ENCODE measurements at places on chromosomes 3 and 15.

DNA sequence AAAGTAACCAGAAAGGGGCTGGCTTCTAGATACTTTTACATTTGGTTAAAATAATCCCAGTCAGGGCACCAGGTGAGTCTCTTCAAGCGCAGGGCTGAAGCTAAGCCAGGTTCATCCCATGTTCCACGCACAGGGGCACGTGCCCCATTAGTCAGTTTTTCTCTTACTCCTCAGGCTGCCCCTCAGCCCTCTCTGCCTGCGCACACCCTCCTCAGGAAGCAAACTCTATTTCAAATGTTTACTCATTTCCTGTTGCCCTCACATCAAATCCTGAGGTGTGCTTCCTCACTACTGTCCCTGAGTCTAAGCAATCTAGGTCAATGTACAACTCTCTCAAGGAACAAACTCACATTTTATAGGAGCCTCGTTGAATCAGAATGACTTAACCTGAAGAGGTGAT is 48.5 kb downstream of the THBS1 start:
- DNase-seq, result peak; percentile 21

DNA sequence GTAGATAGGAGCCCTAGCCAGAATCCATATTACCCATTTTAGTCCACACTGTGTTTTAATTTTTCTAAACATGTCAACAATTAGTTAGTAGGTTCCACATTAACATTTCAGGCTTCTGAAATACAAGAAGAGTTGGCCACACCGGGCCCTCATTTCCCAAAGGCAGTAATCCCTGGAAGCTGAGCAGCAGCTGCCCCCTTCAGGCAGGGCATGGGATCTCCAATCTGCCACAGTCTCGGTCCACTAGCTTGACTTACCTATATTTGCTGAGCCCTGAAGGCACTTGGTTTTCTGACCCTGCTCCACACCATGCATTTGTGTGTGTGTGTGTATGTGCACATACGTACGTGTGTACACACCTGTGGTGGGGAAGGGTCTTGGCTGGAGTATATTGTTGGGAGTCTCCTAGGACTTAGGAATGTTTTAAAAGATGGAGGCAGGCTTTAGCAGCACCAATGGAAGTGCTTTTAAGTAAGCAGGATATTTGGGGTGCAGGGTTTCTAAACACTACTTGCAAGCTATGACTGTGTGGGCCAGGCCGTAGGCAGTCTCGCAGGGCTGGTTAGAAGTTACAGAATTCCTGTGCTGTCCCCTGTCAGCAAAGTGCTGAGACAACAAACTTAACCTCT is 71.2 kb upstream of the SOX14 start:
- DNase-seq, result no peak

GRCh38 chr15:59360896-59361295 is 11.8 kb downstream of the MYO1E start:
- no peak for DNase-seq

DNA sequence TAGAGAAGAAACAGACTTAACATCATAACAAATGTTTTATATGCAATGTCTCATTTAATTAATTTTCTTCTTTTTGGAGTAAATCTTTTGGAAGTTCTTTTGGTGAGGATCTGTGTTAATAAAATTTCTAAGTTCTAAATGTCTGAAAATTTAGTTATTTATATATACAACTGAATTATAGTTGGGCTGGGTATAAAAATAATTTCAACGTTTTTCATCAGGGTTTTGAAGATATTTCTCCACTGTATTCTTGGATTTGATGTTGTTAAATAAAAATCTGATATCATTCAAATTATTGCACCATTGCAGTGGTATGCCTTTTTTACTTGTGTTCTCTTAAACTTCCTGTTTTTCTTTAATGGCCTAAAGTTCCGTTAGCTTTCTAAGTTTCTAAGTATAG is 26.9 kb upstream of the SOX14 start:
- no peak for DNase-seq

DNA sequence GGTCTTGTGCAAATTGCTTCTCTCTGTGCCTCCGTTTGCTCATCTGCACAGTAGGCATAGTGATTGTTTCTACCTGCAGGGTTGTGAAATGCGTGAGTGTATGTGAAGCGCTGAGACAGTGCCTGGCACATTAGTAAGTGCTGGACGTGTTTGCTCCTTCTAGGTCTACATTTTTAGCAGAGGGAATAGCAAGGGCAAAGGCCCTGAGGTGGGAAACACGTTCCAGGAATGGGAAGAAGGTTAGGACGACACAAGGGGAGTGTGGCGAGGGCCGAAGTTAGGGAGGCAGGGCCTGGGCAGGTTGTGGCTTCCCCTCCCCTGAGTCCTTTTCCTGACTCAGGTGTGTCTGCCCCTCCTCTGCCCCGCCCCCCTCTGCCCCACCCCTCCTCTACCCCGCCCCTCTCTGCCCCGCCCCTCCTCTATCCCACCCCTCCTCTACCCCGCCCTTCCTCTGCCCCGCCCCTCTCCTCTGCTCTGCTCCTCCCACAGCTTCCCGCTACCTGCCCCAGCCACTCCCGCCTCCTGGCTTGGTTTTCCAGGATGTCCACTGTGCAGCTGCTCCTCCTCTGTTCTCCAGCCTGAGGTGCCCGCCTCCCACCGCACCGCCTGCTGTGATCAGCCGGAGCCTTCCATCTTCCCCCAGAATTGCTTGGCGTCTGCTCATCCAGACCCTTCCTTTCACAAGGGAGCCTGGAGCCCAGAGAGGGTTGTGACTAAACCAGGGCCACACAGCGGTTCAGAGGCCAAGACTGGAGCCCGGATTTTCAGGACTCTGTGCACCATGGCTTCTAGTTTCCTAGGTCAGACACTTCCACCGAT is 31.1 kb upstream of the SMAD6 start:
- DNase-seq, result no peak

DNA sequence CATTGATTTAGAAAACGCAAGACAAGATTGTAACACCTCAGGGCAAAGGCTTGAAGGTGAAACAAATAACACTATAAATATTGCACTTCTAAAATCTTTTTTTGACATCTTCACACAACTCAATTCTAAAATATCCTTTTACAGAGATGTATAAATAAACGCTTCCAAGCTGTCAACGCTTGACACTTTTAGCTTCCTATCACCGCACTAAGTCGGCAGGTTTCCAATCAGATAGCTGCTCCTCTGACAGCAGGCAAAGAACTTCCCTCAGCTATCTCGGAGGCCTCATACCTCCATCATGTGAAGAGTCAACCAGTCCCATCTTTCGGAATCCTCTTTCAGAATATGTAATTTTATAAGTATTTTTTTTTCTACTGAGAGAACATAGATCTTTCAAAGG is 71.0 kb downstream of the PCOLCE2 start:
- no peak for DNase-seq

DNA sequence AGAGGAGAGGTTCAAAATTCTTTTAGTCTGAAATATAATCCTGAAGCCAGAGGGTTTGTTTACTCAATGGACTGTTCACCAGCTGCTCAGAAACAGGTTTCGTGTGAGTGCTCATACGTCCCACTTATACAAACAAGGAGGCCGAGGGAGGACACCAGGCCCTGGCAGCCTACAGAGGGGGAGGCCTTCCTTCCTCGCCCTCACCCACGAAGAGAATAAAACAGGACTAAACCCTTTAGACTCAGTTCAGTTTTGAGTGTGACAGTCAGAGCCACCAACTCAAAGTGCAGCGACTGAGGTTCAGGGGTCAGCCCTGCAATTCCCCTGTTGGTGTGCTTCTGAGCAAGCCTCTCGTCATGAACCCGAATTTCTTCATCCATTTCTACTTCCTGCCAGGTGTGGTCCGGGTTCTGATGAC is 17.3 kb downstream of the FAM174B start:
- no peak for DNase-seq

DNA sequence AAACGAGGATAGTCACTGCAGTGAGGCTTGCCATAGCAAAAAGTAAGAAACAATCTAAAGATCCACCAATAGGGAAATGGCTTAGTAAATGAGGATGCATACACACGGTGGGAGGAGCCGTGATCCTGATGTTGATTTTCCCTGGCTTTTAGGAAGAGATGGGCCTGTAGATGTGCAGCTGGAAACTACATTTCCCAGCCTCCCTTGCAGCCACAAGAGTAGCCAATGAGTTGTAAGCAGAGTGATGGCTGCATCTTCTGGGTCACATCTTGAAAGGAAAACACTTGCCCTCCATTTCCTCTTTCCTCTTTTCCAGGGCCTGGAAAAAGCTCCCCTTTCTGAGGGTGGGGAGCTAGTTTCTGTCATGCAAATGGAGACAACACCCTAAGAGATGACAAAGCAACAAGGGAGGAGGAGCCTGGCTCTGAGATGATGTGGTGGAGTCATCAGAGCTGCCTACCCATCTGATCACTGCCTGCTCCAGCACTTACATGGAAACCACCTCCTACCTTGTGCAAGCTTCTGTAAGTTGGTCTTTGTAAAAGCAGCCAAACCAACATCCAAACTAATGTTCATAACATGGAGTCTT is 139.1 kb downstream of the TLE3 start:
- DNase-seq, result no peak

- DNase-seq, result no peak
Measured at GRCh38 chr3:114379266-114379665, 85.4 kb downstream of the TIGIT start.

DNA sequence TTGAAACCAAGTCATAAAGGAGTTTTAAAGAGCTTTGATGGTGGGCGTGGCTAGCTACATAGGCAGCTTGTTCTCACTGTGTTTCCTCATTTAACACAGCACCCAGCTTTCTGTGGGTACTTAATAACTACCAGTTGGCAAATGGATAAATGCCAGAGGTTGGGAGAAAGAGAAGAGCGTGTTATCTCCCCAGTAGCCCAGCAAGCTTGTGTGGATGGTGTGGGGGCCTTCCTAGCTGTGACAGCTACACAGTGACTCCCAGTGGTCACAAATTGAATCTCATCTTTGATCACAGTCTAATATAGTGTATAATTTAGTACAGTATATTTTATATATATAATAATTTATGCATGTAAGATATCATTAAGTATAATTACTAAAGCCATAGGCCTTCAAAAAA is 984.1 kb downstream of the EPHA3 start:
- no peak for DNase-seq

DNA sequence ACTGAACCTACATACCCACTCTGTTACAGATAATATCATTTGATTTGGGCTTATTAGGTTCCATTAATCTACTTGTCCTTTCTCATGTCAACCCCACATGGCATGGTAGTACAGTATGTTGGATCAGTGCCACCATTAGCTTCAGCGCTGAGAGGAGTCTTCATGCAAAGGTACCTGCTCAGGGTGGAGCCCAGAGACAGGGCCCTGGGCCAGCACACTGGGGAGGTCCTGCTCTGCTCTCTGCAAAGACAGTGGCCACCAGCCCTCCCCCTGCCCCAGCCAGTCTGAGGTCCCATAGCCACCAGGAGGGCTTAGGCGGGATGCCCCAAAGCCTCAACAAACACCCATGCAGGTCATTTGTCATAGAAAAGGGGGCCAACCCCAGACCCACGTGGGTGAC is 71.0 kb downstream of the ATP10A start:
- no peak for DNase-seq

GRCh38 chr3:150216866-150217600 is 191.1 kb upstream of the TSC22D2 start:
- DNase-seq, result no peak

DNA sequence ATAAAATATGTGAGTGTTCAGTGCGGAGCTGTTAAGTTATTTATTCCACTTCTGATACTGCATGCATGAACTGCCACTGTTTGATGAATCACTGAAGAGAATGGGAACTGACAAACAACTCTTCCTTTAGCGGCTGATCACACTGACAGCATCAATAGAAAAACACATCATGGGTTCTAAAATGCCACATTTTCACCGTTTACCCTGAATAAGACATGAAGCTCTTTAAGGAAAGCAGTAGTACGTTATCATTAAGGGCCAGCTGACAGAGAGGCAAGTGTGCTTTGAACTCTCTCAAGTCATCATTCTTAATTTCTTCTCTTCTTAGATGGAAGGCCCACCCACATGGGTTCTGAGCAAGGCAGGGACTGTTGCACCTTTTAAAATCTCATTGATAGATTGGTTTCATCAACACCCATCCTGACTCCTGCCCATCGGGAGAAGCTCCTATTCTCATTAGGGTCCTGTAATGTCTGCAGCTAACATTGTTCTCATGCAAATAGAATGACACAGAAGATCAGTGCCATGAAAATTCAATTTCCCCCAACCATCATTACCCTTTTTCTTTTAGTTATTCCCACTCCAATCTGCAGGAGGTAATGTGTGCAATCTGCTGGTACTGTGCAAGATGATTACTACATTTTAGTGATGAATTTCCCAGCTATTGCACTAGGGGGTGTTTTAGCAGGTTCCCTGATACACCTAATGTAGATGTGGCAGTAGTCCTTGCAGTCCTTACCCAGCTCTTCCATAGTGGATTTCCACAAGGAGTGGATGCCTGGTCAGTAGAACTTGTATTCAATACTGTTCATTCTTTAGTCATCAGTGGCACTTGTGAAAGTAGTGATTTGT is 119.1 kb downstream of the ROBO2 start:
- DNase-seq, result no peak

- no peak for DNase-seq
Measured at GRCh38 chr3:106570426-106570825, 701.6 kb upstream of the CBLB start.

Data from stimulated activated CD4-positive, alpha-beta T cell treated with anti-CD3 and anti-CD28 coated beads, Interleukin-1b, Interleukin-23, amount 100 ng/mL, for 24 hours (primary cell).